ENCODE measurements at places on chromosomes 3 and 15. TPM values are rescaled to one million over a fixed set of nuclear protein-coding genes. Genes with fewer than 3 reads are reported as not detected.
A peak's percentile ranks its signal among the peaks of the same experiment; 100 is the strongest.

FRMD5 gene
- 3.2 TPM for total RNA-seq

IMPDH2 gene
- 325 TPM for total RNA-seq

PAK6 gene
- not detected for total RNA-seq

DNA sequence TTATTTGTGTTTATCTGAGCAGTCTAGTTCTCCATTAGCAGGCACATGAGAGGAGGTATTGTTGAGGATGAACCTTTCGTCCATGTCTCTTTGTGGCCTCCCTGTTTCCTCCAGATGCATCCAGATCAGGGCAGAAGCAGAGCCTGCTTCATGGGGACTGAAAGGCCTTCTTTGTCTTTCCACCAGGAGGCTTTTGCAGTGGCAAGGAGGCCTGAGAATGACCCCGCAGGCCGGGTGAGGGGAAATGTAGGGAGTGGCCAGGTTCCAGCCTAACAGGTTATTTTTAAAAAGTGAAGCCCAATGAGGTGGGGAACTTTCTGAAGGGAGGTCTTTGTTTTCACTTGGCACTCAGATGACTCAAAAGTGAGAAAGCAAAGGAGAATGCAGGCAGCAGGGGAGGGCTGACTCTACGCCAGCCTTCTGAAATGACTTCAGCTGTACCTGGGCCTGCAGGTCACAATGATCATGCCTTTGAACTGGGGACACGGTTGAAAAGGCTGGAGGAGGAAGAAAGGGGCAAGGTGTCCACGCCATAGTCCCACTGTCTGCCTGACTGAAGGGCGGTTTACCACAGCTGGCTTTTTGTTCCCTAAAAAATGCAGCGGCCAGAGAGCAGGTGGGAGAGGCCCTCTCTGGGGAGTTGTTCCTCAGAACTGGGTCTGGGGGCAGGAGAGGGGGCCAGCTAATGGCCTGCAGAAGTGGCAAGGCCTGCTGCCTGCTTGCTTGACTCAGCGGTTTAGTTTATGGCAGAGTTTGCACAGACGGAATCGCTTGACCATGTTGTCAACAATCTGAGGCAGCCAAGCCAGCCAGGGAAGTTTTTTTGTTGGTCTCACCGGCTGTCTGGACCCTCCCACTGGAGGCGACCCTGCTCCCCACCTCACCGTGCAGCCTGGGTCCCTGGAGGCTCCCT lies 28.7 kb downstream of the CMTM7 start:
- DNase-seq, result peak; percentile 9

- peak; percentile 25 for DNase-seq
Observed at GRCh38 chr15:60006203-60006862, 2.2 kb downstream of the FOXB1 start.
